Cerebellar nuclear complex (tissue), 1 donor: ENCODE measurements at places on chromosomes 16 and 17.

- no peak for DNase-seq
Observed at GRCh38 chr16:66271074-66272060, 95.1 kb upstream of the CDH5 start.

- no peak for DNase-seq
Observed at GRCh38 chr17:46782250-46782953, 36.1 kb downstream of the WNT3 start.

DNA sequence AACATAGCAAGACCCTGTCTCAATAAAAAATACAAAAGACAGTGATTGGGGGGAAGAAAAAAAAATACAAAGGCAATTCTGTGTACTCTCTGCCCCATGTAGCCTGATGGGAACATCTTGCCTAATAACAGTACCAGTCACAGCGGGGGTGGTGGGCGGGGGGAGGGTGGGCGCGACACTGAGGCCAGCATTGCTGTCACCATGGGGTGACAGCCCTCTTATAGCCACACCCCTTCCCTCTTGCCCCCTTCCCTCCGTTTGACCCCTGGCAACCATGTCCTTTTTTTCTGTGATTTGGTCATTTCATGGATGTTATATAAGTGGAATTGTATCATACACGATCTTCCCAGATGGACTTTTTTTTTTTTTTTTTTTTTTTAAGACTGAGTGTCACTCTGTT, 80.9 kb downstream of the DNAH17 start:
- no peak for DNase-seq

DNA sequence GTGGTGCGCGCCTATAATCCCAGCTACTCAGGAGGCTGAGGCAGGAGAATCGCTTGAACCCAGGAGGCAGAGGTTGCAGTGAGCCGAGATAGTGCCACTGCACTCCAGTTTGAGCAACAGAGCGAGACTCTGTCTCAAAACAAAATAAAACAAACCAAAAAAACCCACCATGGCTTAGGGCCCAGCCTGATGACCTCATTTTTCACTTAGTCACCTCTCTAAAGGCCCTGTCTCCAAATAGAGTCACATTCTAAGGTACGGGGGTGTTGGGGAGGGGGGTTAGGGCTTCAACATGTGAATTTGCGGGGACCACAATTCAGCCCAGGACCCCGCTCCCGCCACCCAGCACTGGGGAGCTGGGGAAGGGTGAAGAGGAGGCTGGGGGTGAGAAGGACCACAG, 1.4 kb upstream of the STH start:
- no peak for DNase-seq

- no peak for DNase-seq
Observed at GRCh38 chr16:3822366-3823045, 58.0 kb downstream of the CREBBP start.

DNA sequence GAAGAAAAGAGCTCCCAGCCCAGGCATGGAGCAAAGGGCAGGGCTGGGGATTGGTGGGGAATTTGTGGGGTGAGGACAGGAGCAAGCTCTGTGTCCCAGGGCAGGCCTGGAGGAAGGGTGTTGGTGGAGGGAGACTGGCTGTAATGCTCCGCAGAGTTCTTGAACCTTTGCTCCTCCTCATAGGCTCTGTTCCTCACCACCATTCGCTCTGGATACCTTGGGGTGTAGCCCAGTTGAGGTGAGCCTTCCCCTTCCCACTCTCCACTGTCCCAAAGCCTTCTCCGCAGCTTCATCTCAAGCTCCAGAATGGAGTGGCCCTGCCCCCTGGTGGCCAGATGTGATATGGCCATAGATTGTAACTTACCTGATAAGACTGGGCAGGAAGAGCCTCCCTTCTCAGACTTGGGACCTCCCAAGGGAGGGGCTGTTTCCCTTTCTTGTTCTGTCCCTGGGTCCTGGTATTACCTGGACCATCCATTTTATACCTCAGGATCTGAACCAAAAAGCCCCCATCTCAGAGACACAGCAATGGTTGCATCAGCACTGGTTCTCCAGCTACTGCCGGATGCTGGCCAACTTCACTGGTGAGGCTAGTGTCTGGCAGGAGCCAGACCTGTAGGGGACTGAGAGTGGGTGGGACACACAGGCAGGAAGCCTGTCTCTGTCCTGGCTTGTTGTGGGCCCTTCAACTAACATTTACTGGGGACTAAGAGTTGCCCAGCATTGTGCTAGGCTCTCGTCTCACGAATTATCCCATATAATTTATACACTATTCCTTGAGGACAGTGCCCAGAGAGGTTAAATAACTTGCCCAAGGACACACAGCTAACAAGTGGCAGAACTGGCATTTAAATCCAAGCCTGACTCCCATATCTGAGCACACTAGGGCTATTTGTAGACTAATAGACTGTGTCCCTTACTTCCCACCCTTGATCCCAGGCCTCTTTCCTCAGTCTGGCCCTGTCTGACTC, 19.1 kb upstream of the STAC2 start:
- no peak for DNase-seq

- no peak for DNase-seq
Observed at GRCh38 chr17:225551-225950, 44.1 kb upstream of the DOC2B start.

DNA sequence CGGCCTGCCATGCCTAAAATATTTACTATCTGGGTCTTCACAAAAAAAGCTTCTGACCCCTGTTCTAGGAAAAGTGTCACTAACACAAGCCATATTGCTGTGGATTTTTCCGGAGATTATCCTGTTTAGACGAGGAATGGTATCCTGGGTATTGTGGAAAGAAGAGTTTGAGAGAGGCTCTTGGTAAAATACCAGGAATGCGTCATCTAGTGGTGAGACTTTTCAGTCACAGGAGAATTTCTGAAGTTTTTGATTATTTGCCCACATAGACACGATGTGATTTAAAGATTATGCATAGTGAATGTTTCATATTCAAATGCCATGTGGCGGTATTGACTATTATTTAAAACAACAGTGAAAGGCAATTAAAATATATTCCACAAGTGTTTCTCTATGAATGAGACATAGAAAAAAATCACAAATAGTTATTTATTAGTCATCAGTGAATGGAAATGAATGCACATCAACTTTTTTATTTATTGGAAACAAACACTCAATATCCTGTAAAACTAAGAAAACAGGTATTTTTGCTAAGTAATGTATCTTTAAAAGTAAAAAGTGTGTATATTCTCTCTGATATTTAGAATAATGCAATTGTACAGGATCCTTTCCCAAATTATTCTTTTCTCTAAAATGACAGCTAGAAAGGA, 7.8 kb downstream of the KRT28 start:
- no peak for DNase-seq

- no peak for DNase-seq
Observed at GRCh38 chr17:27669850-27670249, 38.9 kb downstream of the LGALS9 start.

DNA sequence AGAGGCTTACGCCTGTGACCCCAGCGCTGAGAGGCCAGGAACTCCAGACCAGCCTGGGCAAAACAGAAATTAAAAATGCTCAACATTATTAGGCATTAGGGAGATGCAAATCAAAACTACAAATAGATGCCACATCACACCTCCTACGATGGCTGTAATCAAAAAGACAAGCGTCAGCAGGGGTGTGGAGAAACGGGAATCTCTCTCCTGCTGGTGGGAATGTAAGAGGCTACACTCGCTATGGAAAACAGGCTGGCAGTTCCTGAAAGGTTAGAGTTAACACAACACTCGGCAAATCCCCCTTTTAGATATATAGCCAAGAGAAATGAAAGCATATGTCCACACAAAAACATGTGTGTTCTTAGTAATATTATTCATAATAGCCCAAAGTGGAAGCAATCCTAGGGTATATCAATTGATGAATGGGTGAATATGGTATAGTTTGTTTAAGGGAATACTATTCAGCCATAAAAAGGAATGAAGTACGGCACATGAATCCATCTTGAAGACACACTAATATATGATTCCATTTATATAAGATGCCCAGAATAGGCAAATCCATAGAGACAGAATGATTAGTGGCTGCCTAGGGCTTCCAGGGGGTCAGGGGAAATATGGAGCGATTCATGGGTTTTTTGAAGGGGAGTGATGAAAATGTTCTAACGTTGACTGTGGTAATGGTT, 1.8 kb upstream of the NPRL3 start:
- DNase-seq: no peak

DNA sequence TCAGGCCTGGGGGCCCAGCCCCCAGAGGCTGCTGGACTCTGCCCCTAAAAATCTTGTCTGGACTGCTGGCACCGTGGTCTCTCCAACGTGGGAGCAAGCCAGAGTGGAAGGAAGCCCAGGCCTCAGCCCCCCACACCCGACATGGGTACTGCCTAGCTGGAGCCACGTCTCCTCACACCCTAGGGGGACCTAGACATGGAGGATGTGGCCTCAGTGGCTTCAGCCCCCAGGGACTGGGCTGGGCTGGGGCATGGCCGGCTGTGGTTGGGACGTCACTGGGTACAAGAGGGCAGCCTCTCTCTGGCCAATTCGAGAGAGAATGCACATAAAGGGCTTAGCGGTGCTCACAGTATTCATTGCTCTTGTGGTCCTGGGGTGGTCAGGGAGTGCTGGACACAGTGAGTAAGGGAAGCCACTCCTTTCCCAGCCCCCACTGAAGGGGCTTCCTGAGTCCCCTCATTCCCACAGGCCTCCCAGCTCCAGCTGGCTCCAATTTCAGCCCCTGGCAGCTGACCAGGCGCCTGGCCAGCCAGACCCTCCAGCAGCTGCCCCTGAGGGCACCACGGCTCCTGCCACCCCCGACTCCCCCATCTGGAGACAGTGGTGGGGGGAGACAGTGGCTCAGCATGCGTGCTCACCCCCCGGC, 1.1 kb downstream of the CDH15 start:
- DNase-seq: no peak
